HepG2 (cell line): ENCODE measurements at places on chromosomes 3 and 15. TPM values are rescaled to one million over a fixed set of nuclear protein-coding genes. Genes with fewer than 3 reads are reported as not detected.

- no peak for DNase-seq
Observed at GRCh38 chr3:23055733-23056376, 147.3 kb upstream of the UBE2E2 start.

DNA sequence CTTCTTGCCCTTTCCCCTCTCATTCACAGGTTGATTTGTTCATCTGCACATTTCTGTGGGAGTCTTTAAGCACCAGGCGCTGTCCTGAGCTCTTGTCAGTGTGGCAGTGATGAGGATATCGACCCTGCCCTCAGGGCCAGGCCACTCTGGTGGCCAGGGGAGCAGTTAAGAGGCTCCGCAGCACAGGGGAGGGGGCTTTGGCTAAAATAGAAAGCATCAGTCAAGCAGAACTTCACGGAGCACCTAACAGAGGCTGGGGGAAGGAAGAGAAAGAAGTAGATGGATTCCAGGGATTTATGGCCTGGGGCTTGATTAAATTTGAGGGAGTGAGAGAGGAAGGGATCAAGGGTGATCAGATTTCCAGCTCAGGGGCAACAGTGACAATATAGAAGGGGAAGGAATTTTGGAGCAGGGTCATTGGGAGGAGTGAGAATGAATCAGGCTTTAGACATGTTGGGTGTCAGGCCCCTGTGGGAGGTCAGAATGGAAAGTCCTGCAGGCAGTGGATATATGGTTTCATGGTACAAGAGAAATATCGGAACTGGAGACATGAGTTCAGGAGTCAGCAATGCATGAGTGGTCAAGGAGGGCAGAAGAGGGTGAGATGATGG, 73.0 kb upstream of the GLCE start:
- no peak for DNase-seq

GRCh38 chr15:64144565-64145281, 6.8 kb upstream of the SNX22 start:
- no peak for DNase-seq

GRCh38 chr3:127448671-127449070, 141.9 kb downstream of the TPRA1 start:
- DNase-seq, result no peak

Gene CCR8
- polyA plus RNA-seq, result not detected in 2 replicates

- DNase-seq, result peak; percentile 63
Observed at GRCh38 chr15:81274931-81275707, 48.8 kb downstream of the STARD5 start.

DNA sequence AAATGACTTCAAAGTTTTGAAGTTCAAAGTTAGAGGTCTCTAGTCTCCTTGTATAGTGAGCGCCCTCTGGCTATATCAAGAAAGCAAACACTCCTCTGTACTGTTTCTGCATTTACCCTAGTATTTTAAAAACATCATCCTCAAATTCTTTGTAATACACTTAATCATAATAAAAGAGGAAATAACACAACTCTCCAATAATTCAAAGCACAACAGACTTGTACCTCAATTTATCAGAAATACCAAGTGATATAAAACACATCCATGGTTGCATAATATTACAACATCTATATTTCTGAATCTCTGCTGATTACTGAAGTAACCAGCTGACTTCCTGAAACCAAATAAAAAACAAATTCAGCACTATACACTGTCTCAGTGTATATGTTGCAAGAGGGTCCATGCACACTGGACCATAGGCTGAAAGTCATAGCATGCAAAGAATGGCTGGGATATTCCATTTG, 12.5 kb downstream of the PLOD2 start:
- DNase-seq, result no peak
